ENCODE measurements at places on chromosomes 5 and 9. TPM values are rescaled to one million over a fixed set of nuclear protein-coding genes. Genes with fewer than 3 reads are reported as not detected.
A peak's percentile ranks its signal among the peaks of the same experiment; 100 is the strongest.

DNA sequence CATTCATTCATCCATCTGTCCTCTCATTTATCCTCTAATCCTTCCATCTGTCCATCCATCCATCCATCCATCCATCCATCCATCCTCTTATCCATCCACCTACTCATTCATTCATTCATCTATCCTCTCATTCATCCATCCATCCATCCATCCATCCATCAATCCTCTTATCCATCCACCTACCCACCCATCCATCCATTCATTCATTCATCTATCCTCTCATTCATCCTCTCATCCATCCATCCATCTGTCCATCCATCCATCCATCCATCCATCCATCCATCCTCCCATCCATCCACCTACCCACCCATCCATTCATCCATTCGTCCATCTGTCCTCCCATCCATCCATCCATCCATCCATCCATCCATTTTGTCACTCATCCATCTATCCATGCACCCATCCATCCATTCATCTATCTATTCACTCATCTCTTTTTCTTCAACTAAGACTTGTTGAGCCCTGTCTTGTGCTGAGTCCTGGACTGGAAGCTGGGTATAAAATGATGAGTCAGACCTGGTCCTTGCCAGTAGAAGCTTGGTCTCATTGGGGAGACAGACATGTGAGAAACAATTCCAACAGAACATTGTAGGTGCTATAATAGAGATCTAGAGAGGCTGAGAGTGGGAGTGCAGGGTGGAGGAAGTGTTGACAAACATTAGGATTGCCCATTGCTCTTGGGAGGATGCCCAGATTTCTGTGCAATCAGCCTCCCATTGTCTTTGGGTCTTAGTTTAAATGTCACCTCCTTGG is 55.0 kb upstream of the IER5L start:
- no peak for DNase-seq

- peak; percentile 90 for DNase-seq
Measured at GRCh38 chr5:14450018-14450524, 131.5 kb upstream of the OTULINL start.

- DNase-seq = no peak
Measured at GRCh38 chr9:6121707-6122106, 93.9 kb upstream of the IL33 start.

DNA sequence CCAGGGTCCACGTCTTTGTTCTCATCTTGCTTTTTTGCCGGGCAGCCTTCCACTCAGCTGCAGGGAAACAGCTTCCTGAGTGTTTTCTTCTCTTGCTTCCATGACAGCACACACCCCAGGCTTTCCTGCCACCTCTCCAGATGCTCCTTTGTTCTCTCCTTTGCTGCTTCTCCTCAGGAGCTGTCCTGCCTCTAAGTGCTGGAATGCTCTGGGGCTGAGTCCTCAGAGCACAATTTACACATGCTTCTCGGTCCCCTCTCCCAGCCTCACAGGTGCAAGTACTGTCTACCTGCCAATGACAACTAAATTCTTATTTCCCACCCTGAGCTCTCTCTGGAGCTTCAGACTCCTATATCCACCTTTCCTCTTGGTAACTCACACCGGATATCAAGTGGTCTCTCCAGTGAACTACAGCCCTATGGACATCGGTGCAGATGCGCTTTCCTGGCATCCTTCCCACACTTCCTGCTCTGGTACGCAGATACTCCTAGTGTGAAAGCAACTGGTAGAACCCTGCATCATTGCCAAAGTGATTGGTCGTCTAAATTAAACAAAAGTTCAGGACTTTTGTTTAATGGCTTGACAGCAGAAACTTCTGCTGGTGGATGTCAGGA is 13.4 kb upstream of the ACSL6 start:
- no peak for DNase-seq

DNA sequence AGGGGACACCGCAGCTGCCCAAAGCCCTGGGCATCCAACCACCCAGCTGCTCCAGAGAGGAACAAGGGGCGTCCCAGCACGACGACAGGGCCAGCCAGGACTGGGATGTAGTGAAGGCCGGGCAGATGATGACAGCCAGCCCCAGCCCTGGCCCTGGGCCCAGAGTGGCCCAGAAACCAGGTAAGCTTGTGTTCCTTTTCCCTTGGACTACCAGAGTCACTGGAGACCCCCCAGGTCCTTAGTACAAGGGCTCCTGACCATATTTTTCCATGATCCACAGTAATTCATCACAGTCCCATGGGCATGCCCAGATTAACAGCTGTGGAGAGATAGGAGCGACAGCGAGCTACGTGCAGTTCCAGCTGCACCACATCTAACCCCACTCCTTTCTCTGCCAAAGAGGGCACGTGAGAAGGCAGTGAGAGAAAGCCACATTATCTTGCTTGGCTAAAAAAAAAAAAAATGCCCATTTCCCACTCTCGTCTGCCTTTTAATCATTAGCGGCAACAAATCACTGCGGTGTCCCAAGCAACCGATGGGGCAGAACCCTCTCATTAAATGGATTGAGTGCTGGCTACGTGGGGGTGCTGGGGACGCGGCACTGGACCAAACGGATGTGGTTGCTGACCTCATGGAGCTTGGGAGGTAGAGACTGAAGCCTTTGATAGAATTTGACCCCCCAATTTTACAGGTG is 21.7 kb upstream of the SYNPO start:
- no peak for DNase-seq

- DNase-seq = peak; percentile 57
Measured at GRCh38 chr5:1318659-1319251, 23.9 kb upstream of the TERT start.

DNA sequence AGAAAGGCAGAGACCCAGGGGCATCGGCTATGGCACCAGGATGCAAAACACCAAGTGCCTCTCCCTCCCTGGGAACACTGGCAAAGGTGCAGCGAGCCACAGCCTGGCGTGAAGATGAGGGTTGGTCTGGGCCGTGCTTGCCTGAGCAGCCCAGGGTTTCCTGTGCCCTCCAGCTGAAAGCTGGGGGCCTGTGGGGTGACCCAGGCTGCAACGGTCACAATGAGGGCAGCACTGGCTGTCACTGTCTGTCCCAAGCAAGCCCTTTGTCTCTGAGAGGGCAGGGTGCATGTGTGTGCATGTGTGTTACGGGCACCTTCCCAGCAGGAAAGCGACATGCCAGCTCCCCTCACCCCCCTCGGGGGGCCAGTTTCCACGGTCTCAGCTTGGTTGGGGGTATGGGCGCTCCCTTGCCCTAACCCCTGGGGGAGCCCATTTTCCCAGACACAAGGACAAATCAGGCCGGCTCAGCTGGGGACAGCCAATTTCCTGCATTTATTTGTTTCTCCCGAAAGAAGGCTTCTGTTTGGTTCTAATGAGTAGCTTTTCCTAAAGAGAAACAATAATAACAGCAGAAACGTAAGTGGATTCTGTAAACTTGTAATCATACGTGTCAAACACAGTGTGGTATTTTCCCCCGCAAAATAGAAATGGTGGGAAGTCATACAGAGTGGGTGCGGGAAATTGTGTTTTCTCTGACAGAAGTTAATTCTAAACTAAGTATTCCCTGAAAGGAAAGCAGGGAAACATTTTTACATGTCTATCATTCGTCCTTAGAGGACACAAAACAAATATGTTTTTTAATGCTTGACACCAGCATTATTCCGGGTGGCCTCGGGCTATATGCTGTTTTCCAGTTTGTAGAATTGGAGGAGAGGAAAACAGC is 21.3 kb downstream of the MRPL36 start:
- DNase-seq = peak; percentile 45

GRCh38 chr9:116673375-116673774 is 13.7 kb upstream of the TRIM32 start:
- DNase-seq = no peak

- DNase-seq = no peak
Measured at GRCh38 chr9:4113711-4114110, 186.2 kb downstream of the GLIS3 start.

- no peak for DNase-seq
Measured at GRCh38 chr9:99986642-99987041, 80.2 kb downstream of the STX17 start.

DNA sequence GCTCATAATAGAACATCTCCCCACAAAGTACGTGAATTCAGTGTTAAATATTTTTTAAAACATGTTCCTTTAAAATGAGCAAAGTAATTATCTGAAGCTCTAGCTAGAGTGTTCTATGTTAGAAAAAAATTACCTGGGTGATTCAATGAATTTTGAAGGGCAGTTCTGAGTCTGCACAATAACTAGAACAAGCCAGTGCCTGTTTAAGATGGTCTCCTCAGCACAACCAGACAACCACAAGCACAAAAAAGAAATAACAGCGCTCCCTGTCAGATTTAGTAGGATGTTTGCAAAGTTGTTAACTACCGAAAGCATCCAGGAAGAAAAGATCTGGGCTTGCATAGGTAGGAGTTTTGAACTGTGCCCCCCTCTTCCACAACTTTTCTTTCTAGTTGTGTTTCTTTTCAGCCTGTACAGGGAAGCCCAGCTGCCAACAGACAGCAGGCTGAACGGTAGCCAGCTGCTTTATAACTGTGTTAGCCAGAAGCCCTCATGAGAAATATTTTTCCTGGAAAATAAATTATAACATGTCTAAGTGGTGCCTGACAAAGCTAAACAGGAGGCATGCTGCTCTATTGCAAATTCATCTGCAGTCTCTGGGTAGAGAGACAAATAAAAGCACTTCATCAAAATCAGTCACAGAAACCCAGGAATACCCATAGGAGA is 1026.9 kb downstream of the MAT2B start:
- no peak for DNase-seq

DNA sequence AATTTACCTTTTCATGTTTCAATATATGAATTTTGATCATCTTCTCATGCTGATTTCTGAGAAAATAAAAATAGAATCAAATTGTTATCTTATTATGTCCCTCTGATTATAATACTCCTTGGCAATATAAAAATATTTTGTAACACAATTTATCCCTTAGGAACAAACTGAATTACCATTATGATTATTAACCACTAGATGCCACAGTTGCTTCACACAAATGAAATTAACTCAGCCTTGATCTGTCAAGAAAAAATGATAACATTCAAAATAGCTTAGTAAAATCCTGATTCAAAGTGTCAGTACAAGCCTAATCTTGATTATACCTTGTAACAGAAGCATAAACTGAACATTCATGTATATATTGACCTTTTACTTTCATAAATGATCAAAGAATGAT is 4.8 kb upstream of the CHSY3 start:
- no peak for DNase-seq

GRCh38 chr5:135266303-135266635 is 132.8 kb downstream of the MACROH2A1 start:
- no peak for DNase-seq

DNA sequence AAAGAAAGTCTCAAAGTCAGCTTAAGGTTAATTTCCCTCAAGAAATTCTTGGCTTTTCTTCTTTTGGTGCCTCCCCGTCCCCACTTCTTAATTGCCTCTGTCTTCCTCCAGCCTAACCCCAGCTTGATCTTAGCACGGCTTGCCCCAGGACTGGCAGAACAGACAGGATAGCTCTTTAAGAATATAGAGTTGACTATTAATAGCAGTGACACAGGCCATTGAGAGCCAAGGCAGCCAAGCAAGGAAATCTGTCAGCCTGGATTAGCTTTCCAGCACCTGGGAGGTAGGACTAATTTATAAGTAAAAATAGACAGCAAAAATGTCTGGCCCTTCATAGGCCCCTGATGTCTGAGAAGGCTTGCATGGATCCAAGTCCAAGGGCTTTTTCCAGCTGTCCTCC is 384.6 kb upstream of the SLC30A5 start:
- no peak for DNase-seq

GRCh38 chr9:80843028-80843427 is 846.3 kb downstream of the TLE1 start:
- DNase-seq = no peak

- no peak for DNase-seq
Measured at GRCh38 chr5:101643794-101644193, 652.3 kb downstream of the SLCO4C1 start.

DNA sequence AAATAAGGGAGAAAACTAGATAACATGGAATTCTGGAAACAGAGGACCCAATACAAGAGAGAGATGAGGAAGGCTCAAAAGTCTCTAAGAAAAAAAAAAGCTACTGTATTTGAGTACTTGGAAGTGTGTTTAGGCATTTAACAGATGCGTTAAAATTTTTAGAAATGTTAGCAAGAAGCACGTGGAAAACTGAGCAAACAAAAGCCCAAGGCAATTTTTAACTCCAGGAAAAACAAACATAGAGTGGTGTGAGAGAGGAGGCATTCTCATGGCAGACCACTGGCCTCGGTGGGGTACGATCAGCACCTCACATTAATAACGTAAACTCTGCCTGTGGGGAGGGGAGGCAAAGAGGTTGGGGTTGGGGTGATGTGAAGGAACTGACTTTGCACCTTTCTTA is 321.4 kb downstream of the GADD45G start:
- DNase-seq = no peak

- no peak for DNase-seq
Measured at GRCh38 chr9:2047916-2048315, 32.8 kb downstream of the SMARCA2 start.

- no peak for DNase-seq
Measured at GRCh38 chr5:125657936-125658335, 765.3 kb upstream of the GRAMD2B start.

GRCh38 chr9:89803403-89803802 is 198.6 kb downstream of the GADD45G start:
- DNase-seq = no peak

DNA sequence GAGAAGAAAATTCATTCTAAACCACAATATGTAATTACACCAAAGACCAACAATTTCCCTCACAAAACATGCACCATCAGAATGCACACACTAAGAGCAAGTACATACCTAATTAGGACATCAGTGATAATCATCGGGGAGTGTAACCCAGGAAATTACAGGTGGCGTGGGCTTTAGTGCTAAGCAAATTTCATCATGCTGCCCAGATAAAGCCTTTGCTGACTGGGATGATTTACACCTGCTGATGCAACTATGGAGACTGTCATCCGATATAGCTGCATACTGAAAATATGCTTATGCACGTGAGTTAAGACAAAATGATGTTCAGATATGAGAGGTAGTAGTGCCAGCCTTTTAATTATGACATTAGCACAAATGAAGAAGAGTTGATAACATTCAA is 123.2 kb downstream of the DCP2 start:
- no peak for DNase-seq

- no peak for DNase-seq
Measured at GRCh38 chr9:111984086-111984802, 87.6 kb downstream of the UGCG start.

- no peak for DNase-seq
Measured at GRCh38 chr5:7706256-7706655, 144.7 kb downstream of the CFAP90 start.

GRCh38 chr5:126341906-126342630 is 81.1 kb upstream of the GRAMD2B start:
- no peak for DNase-seq

GRCh38 chr9:126373241-126373640 is 46.6 kb downstream of the MVB12B start:
- no peak for DNase-seq

- DNase-seq = no peak
Measured at GRCh38 chr9:106305428-106306133, 557.4 kb upstream of the ZNF462 start.

Gene ACOT12
- not detected for total RNA-seq

Gene NRARP
- not detected for total RNA-seq

Gene N4BP3
- 0.95 TPM for total RNA-seq

Gene WNK2
- 16.0 TPM for total RNA-seq

Gene CTXN3
- total RNA-seq = not detected

Gene SLC45A2
- total RNA-seq = not detected

Gene PCDHGB3
- 16.1 TPM for total RNA-seq

Gene ELOVL7
- 2.7 TPM for total RNA-seq

Gene FAM163B
- total RNA-seq = 0.83 TPM
